RPMI7951 (cell line): ENCODE measurements at places on chromosomes 12 and 14. TPM values are rescaled to one million over a fixed set of nuclear protein-coding genes. Genes with fewer than 3 reads are reported as not detected.

The CARMIL3 gene
- total RNA-seq, result under 0.01 and 0.12 TPM in 2 replicates

The OLR1 gene
- total RNA-seq, result not detected in 2 replicates

The SLCO1B1 gene
- total RNA-seq, result not detected in 2 replicates

The TGFB3 gene
- total RNA-seq, result 1.8 and 3.6 TPM in 2 replicates

The HOXC12 gene
- total RNA-seq, result not detected in 2 replicates

The SLC7A8 gene
- total RNA-seq, result 1.6 and 2.8 TPM in 2 replicates

The MYF6 gene
- not detected in 2 replicates for total RNA-seq

The STAB2 gene
- not detected in 2 replicates for total RNA-seq

The PPP1R13B gene
- total RNA-seq, result 0.78 and 1.6 TPM in 2 replicates

The ADCY6 gene
- total RNA-seq, result 10.3 and 10.8 TPM in 2 replicates

The C2CD5 gene
- total RNA-seq, result 9.0 and 10.2 TPM in 2 replicates

The RND1 gene
- 0.29 TPM in 1 of 2 replicates, not detected in the other for total RNA-seq

The TMCC3 gene
- 2.1 and 2.4 TPM in 2 replicates for total RNA-seq

The PTPRR gene
- total RNA-seq, result 9.0 and 9.4 TPM in 2 replicates

GRCh38 chr12:96396914-96397313 is 3.3 kb downstream of the CDK17 start:
- no peak for DNase-seq

- DNase-seq, result peak; percentile 83
These were observed 55.1 kb upstream of the ARID2 start for GRCh38 chr12:45674181-45674977.

GRCh38 chr14:102893452-102893851 is 29.0 kb upstream of the AMN start:
- no peak for DNase-seq

DNA sequence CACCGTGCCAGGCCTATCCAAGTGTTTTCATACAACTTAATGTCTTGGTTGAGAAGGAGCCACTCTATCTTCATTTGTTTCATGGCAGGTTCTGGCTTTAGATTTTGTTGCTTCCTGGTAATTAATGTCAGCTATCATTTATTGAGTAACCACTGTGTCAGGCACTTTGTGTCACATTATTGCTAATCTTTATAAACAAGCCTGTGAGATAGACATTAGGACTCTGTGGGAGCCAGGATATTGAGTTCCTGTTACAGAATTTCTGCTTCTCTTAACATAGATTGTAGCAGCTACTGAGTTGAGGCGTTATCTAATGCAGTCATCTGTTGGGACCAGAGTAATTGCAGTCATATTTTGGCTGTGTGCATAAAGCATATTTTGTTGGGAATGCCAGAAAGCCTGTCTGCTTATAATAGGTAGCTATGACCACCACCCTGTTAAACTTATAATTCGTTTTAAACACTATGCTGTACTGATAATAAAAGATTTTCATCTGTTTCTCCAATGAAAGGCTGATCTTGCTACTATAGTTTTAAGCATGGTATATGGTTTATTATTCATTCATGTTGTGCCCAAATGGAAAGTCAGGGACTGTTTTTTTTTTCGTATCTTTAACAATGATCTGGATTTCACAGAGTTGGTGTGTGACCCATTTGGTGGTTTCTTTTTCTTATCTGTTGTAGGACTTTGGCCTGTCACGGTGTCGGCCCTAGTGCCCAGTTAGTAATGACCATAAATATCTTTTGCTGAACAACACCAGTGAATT is 432.6 kb downstream of the PCNX1 start:
- DNase-seq, result no peak

- no peak for DNase-seq
These were observed 9.4 kb downstream of the SPRYD3 start for GRCh38 chr12:53069621-53070410.

DNA sequence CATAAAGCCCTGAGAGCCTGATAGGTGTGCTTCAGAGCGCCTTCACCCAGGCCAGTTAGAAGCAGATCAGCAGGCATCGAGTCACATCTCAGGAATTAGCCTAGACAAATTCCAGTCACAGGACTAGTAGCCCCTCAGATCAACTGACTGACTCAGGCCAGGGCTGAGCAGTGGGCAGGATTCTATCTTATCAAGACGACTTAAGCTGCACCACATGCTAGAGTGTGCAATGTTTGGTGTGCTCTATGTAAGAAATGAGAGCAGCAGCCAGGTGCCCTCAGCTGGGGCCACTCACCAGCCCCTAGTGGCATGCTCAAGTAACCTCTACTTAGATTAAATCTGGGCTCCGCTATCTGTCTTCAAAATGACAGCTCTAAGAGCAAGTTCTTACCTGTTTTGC is 19.7 kb upstream of the NGB start:
- no peak for DNase-seq

- DNase-seq, result peak; percentile 22
These were observed 242.9 kb downstream of the CHST11 start for GRCh38 chr12:104699489-104700190.

DNA sequence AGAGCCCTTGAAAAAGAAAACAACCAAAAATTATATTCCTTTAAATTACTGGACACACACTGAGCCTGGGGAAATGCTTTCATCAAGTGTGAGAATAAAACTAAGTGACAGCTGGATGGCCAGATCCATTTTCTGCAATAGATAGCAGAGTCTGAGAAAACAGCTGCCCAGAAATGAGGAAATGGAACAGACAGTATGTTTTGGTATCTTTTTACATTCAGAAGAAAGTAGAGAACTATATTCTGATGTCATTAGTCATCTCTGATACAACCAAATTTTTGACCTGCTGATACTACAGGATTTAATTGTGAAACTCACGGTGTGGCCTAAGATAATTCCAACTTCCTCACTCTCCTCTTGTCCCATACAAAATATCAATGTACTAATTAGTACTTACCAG is 78.2 kb downstream of the HMGA2 start:
- peak; percentile 58 for DNase-seq

DNA sequence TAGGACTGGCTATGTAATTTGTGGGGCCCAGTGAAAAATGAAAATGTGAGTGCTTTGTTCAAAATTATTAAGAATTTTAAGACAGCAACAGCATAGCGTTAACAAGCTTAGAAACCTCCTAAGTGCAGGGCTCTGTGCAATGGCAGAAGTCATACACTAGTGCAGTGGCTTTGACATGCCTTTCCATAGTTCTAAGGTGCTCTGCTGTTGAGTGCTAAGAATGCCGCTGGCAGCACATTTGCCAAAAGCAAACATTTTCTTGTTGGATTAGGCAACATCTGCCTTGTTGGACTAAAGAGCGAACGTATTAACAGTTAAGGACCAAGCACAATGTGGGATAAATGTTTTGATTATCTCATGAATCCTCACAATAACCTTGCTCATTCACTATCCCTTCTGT is 244.9 kb upstream of the PDE3A start:
- no peak for DNase-seq

DNA sequence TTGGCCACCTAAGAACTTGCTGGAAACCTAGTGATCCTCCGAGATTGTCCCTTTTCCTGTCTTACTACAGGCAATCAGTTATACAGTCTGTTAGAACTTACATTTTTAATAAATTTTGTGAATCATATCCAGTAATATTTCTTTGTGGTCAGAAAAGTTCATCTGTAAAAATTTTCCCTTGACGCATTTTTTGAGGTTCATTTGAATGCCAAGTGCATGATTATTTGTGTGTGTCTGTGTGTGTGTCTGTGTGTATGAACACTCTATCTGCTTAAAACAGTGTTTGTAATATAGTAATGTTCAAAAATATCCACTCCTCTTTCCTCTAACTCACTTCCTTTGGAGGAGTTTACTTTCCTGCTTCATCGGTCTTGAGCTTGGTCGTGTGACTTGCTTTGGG is 468.7 kb upstream of the FLRT2 start:
- DNase-seq, result no peak

DNA sequence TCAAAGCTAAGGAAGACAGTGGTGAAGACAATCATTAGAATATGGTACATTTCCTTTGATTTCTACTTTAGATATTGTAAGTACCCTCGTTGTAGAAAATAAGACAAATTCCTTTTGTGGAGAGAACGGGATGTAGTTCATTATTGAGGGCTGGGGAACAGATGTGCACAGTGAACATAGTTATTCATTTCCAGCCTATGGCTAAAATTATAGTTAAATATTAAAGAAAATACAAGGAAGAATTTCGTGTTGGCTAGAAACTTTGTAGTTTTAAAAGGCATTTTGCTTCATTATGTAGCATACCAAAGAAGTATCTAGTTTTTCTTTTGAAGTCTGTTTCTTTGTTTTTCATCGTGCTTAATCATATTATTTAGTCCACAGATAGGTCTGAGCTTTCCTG is 201.8 kb downstream of the ESR2 start:
- DNase-seq, result no peak

GRCh38 chr12:18823461-18823860 is 85.5 kb downstream of the CAPZA3 start:
- no peak for DNase-seq

DNA sequence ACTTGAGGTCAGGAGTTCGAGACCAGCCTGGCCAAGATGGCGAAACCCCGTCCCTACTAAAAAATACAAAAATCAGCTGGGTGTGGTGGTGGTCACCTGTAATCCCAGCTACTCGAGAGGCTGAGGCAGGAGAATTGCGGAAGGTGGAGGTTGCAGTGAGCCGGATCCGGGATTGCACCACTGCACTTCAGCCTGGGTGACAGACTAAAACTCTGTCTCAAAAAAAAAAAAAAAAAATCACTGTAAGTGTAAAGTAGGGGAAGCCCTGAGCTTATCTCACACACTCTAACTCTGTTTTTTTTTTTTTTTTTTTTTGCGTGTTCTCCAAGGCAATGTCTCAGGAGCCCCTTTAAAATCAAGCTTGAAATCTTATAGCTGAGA is 421 bp upstream of the RBMS2 start:
- no peak for DNase-seq

- DNase-seq, result no peak
These were observed 825.5 kb upstream of the SEL1L start for GRCh38 chr14:82359201-82359600.

- DNase-seq, result no peak
These were observed 28.0 kb downstream of the TMEM117 start for GRCh38 chr12:43863770-43864366.

GRCh38 chr12:86929962-86930361 is 673.8 kb upstream of the MGAT4C start:
- no peak for DNase-seq

- no peak for DNase-seq
These were observed 22.8 kb downstream of the MMP17 start for GRCh38 chr12:131850856-131851559.

DNA sequence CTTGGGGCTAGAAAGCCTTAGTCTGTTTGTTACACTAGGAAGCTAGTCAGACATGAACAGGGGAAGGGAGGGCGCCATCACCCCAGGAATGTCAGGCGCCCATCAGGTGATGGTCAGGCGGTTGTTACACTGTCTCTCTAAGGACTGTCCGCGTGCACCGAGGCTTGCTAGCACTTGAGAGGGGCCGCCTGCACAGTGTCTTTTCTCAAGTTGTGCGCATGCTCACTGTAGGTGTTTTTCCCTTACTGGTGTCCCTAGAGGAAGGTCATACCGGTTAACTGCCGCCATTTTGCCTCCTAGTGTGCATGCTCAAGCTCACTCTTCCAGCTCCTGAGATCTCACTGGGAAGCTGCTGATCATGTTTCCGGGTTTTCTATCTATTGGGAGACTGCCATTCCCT is 855.0 kb upstream of the TMEM132C start:
- DNase-seq, result peak; percentile 14

- peak; percentile 81 for DNase-seq
These were observed 83.5 kb downstream of the SAMD4A start for GRCh38 chr14:54650331-54650958.

DNA sequence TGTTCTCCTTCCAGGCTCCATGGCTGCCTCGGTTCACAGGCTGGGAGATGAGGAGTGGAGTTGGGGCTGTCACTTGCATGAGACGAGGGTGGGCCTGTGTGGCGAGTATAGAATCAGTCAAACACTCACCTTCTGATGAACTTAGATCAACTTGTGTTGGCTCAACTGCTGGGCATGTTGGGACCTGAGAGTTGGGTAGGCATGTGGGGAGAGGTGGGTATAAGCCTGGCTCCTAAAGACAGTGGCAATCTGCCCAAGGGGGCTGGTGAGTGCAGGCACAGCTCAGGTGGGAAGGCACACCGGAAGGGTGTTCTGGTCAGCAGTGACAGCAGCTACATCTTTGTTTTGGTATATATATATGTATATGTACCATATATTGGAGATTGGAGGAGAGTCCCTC is 30.1 kb upstream of the TDRD9 start:
- DNase-seq, result no peak

DNA sequence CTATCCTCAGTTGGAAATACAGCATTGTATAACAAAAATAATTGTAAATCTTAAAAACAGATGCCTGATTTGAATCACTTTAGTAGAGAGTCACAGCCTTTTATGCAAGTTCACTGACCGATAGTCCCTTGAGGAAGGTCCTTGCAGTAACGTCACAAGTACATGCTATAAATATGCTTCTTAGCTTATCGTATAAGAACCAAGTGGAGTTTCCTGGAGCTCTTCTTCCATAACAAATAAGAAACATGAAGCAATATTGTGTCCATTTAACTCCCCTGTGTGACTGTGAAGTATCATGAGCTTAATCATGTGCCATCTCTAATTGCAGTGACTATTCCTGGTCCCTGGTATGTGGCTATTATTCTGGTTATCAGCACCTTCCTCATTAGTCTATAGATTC is 107.9 kb downstream of the SLC38A4 start:
- DNase-seq, result no peak

- peak; percentile 8 for DNase-seq
These were observed 88.5 kb downstream of the GCH1 start for GRCh38 chr14:54814076-54814475.

- DNase-seq, result no peak
These were observed 98.3 kb upstream of the CPNE8 start for GRCh38 chr12:39003541-39004155.

GRCh38 chr12:42255221-42255865 is 17.3 kb upstream of the YAF2 start:
- DNase-seq, result no peak

DNA sequence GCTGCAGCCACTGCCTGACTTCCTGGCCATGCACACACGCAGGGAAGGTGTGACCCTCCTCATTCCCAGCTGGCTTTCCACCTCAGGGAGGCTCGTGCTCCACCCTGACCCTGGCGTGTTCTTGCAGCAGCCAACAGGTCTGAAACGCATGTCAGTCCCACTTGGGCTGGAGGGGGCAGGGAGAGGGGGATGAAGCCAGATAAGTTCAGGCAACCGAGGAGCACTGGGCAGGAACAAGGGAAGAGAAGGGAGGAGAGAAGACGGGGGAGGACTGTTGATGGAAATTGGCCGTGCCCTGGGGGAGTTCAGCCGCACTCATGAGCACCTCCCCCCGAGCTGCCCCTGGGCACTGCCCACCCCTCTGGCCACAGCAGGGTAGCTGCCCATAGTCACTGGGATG is 182.4 kb upstream of the PRMT8 start:
- DNase-seq, result no peak

- DNase-seq, result no peak
These were observed 14.7 kb downstream of the PLEKHG6 start for GRCh38 chr12:6324936-6325750.

DNA sequence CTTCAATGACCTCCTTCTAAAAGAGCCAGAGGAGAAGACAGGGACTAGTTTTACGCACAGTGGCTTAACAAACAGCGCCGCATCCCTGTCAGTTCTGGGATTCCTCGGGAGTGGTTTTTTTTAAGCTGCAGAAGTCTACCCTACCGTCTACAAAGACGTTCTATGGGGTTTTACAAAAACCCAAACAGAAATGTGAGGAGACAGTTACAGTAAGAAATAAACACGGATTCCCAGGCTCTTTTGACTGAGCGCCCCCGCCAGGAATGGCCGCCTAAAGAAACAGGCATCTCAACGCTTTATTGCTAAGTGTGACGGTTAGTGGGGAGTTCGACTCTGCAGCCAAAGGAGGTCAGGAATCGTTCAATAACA is 484 bp downstream of the ALKBH1 start:
- peak; percentile 47 for DNase-seq
